Camera-type eye (tissue), 1 donor: ENCODE measurements at places on chromosomes 12 and 14. TPM values are rescaled to one million over a fixed set of nuclear protein-coding genes. Genes with fewer than 3 reads are reported as not detected.

Gene NR1H4
- 0.66 TPM for total RNA-seq

Gene PMCH
- not detected for total RNA-seq

Gene FOXN4
- 3.4 TPM for total RNA-seq

Gene STON2
- 338 TPM for total RNA-seq

Gene PRICKLE1
- 21.8 TPM for total RNA-seq

Gene SPTSSA
- 28.6 TPM for total RNA-seq

Gene KERA
- 52.3 TPM for total RNA-seq

Gene PRPF40B
- total RNA-seq = 27.5 TPM

Gene TPPP2
- total RNA-seq = not detected

Gene LRRC10
- total RNA-seq = not detected

Gene RILPL1
- 10.7 TPM for total RNA-seq

Gene RAN
- total RNA-seq = 237 TPM

Gene SERPINA3
- total RNA-seq = 0.99 TPM

Gene STXBP6
- total RNA-seq = 13.9 TPM

Gene C14orf180
- total RNA-seq = 0.49 TPM

Gene FICD
- total RNA-seq = 4.7 TPM

Gene RFX4
- total RNA-seq = 0.11 TPM

Gene SUPT16H
- total RNA-seq = 90.2 TPM

Gene ST8SIA1
- 20.5 TPM for total RNA-seq

Gene LYZ
- total RNA-seq = 104 TPM

Gene RFLNA
- 11.1 TPM for total RNA-seq

Gene KRT72
- not detected for total RNA-seq

Gene UBR7
- 44.7 TPM for total RNA-seq

Gene HOMEZ
- 7.9 TPM for total RNA-seq

Gene TAS2R8
- not detected for total RNA-seq

Gene ATG2B
- total RNA-seq = 60.0 TPM

Gene RIN3
- total RNA-seq = 7.2 TPM

Gene OAS2
- 3.4 TPM for total RNA-seq

Gene MMP17
- total RNA-seq = 22.9 TPM

Gene PRPH
- 18.9 TPM for total RNA-seq

Gene CPSF6
- 137 TPM for total RNA-seq

Gene CLEC2B
- 13.5 TPM for total RNA-seq

Gene AICDA
- 0.66 TPM for total RNA-seq

Gene PPFIA2
- total RNA-seq = 107 TPM

Gene PARP11
- 18.4 TPM for total RNA-seq

Gene STYK1
- 1.2 TPM for total RNA-seq
